EH (cell line): ENCODE measurements at places on chromosomes 13 and 19.
A peak's percentile ranks its signal among the peaks of the same experiment; 100 is the strongest.

DNA sequence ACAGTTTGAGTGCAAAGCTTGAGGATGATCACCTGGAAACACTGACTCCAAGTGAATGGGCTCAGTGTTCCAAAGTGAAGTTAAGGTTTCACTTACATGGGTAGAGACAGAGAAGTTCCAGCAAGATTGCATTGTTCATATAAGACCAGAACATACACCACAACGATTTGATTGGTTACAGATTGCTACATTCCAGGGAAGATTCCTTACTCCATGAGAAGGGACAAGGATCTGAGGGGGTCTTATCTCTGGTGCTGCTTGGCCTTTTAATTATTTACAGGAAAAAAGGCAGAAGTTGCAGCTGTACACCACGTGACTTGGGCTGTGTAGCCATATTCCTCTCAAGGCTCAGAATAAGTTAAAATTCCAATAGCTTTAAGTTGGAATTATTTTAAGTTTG lies 12.3 kb downstream of the WDFY2 start:
- peak; percentile 31 for DNase-seq

GRCh38 chr13:43238341-43239083 lies 215.1 kb downstream of the DNAJC15 start:
- no peak for DNase-seq

DNA sequence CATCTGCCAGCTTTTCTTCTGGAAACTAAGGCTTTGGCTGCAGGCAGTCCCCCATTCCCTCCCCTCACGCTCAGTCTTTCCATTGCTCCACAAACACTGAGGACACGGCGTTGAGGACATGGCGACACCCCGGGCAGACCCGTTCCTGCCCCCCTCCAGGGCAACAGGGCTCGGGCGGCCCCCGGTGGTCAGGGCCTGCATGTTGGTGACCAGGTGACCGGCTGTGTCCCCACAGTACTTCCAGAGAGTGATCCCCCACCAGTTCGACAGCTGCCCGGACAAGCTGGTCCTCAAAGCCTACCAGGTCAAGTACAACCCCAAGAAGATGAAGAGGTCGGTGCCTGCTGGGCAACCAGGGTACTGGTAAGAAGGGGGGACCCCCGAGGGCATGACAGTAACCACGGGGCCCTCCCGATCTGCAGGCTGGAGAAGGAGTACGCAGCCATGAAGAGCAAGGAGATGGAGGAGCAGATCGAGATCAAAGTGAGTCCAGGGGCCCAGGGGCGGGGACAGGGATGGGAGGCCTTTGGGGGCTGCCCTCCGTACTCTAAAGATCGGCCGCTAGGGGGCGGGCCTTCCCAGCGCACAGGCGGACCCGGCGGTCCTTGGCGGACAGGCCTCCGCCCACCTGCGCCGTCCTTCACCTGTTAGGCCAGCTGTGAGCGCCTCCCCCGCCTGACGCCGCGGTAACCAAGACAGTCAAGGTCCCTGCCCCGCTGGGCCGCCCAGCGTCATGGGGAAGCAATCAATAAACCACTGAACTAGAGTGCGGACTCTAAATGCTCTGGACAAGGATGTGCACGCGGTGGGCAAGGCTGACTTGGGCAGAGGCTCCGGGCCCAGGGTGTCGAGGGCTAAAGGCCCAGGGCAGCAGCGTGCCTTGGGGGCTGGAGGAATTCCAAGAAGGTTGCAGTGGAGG lies 21.1 kb downstream of the PRR36 start:
- peak; percentile 61 for DNase-seq

- peak; percentile 4 for DNase-seq
Observed at GRCh38 chr19:20664901-20665781, 3.8 kb upstream of the ZNF626 start.

DNA sequence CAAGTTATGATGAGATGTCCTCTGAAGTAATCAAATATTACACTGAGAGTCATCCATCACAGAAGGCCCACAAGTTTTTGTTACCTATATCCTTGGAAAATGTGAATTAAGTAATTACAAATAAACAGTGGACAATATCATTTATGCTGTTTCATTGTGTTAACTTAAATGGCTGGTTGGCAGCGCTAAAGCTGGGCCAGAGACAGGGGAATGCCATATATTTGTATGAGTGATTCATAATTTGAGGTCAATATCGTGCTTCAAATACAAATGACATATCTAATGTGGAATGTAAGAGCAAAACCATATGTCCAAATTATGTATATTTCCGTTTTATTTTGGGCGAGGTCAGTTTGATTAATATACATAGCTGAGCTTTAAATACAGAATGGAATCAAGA lies 1556.2 kb downstream of the SLITRK5 start:
- no peak for DNase-seq

- no peak for DNase-seq
Observed at GRCh38 chr13:90293793-90294361, 1053.6 kb upstream of the MIR17HG start.

DNA sequence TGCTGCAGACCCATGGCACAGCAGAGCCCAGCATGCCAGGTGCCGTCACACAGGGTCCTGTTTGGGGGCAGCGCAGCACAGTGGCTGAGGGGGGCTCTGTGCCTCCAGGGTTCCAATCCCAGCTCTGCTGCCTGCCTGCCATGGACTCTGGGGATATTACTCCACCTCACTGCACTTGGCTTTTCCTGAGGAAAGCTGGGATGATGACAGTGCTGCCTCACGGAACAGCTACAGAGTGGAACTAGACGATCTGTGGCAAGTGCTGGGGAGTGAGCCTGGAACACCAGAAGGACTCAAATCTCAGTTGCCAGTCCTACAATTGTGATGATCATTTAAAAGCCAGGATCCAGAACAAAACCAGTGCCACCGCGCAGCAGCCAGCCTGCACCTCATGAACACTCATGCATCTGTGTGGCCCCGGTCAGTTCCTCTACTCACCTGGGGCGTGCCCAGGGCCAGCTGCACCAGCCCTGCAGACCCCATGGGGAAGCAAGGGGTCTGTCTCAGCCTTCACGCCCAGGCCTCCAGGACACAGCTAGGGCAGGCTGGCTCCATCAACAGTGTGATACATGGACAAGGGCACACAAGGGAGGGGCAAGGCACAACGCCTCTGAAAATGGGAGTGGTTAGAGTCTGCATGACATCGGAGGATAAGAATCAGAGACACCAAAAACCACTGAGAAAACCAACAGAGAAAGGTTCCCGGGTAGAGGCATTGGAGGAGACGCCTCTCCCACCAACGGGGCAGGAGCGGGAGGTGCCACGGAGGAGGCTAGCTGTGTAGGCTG lies 55.2 kb downstream of the ATP7B start:
- peak; percentile 9 for DNase-seq

DNA sequence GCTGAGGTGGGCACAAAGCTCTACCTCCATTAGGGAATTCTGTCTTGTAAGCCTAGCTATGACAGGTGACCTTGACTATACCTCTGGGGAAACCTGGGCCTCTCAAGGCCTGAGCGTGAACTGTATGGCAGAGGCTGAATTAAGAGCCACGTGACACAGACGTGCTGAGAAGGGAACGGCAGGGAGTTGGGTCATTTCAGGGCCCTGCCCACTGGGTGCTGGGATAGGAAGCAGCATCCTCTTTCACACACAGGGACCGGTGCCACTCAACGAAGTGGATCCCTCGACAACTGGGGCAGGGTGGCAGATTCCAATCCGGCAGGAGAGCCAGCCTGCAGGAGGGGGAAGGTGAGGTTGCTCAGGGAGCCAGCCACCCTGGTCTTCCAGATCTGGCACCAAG lies 9.2 kb downstream of the ASF1B start:
- DNase-seq = no peak

GRCh38 chr13:36038785-36039555 lies 92.2 kb downstream of the DCLK1 start:
- peak; percentile 19 for DNase-seq

- DNase-seq = peak; percentile 90
Observed at GRCh38 chr13:101529422-101529821, 76.9 kb downstream of the ITGBL1 start.

DNA sequence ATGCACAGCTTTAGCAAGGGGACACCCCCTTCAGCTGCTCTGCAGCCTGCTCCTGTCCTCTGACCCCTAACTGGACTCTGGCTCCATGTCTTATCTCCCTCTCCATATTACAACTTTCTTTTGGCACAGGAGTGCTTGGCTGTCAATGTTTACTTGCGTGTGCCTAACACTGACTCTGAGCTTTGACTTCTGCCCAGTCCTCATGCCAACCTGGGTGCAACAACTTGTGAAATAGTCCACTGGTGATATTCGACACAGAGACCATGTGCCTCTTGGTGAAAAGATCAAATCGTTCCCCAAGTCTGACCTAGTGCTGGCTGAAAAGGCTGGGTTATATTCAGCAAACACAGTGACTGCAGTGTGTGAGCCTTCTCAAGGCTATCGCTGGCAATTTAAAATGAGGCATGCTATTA lies 34.1 kb upstream of the KLF12 start:
- no peak for DNase-seq

DNA sequence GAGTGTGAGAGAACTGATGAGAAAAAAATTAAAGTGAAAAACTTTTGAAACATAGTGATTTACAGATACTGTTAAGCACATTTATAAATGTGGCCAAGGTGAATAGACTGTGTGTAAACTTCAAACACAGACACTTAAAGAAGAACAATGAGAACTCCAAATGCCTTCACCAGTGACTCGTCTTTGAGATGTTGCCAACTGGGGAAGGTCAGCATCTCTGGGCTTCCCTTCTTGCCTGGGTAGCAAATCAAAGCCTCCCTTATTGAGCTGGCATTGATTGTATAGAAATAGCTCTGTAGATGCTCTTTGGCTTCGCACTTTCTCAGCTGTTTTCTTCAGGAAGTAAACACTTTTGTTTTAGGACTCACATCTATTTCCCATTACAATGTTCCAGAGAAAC lies 177.3 kb upstream of the SGCG start:
- DNase-seq = no peak

DNA sequence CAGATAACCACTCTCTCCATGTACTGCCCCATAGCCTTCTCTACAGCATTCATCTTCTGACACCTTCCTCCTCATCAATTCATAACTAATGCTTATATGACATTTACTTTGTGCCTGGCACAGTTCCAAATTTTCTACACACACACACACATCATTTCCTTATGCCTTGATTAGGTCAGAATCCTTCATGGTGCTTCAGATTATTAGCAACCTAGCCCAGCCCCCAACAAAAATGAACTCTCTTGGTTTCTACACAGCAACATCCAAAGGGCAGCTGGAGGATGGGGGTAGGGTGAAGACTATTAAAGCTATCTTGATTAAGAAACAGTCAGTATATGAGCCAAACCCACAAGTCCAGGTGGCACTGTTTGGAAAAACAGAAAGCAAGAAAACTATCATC lies 3.7 kb downstream of the RUBCNL start:
- no peak for DNase-seq

- peak; percentile 59 for DNase-seq
Observed at GRCh38 chr13:45333977-45334922, 6.7 kb downstream of the TPT1 start.

GRCh38 chr13:93305886-93306285 lies 79.3 kb downstream of the GPC6 start:
- peak; percentile 35 for DNase-seq

- DNase-seq = no peak
Observed at GRCh38 chr13:67008075-67008668, 222.0 kb downstream of the PCDH9 start.

GRCh38 chr13:106104281-106104901 lies 431.1 kb downstream of the EFNB2 start:
- peak; percentile 97 for DNase-seq

- no peak for DNase-seq
Observed at GRCh38 chr13:46176756-46177155, 5.2 kb downstream of the LCP1 start.

DNA sequence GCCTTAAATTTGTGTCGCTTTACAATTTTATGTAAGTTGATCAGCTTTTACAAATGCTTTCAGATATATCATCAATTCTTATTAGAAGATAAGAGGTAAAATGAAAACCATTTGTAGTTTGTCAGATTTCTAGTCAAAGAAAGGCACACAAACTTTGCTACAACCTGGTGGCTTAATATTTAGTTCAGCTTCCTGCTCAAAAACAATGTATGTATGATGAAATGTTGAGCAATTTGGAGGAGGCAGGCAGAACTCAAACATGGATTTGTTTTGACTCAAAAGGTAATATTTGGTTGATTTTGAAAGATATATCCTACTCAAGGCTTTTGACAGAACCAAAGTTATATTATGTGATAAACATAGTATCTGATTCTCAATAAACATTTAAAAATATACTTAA lies 24.2 kb downstream of the NEK5 start:
- DNase-seq = no peak
